ENCODE measurements at places on chromosomes 4 and X.

DNA sequence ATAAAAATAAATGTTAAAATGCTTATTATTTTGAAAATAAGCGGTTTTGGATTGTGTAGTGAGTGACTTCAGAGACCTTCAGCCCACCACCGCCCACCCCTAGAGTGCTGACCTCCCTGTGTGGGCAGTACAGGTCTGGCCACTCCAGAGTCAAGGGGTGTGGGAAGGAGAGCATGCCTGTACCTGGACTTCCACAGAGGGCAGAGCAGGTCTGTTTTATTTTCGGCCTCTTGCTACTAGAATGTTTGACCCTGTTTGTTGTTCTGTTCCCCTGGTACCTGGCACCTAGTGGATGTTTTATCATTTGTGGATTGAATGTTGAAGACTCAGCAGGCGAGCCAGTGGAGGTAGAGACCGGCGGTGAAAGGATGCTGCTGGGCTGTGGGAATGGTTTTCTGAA is 14.3 kb downstream of the PIGG start:
- DNase-seq, result no peak

- no peak for DNase-seq
Observed at GRCh38 chr4:94870146-94870545, 112.4 kb downstream of the BMPR1B start.

GRCh38 chrX:110417128-110417527 is 58.5 kb downstream of the RTL9 start:
- DNase-seq, result no peak

DNA sequence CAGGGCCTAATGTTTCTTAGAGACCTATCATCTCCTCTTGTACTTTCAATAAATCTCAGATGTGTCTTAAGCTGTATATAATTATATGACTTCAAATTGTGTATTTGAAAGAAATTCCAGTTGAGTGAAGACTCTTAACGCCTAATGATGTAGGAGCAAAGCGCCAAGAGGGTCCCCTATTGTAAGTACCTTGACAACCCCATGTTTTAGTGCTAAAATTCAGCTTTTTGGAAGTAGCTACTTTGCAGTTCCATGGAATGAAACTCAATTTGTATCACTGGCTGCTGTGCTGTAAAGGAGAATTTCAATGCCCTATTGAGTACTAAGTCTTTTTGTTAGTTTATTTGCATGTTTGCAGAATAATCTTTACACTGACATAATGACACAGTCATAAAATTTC is 1826.6 kb upstream of the AGA start:
- no peak for DNase-seq

GRCh38 chrX:13162772-13163410 is 118.5 kb upstream of the FAM9C start:
- DNase-seq, result no peak

DNA sequence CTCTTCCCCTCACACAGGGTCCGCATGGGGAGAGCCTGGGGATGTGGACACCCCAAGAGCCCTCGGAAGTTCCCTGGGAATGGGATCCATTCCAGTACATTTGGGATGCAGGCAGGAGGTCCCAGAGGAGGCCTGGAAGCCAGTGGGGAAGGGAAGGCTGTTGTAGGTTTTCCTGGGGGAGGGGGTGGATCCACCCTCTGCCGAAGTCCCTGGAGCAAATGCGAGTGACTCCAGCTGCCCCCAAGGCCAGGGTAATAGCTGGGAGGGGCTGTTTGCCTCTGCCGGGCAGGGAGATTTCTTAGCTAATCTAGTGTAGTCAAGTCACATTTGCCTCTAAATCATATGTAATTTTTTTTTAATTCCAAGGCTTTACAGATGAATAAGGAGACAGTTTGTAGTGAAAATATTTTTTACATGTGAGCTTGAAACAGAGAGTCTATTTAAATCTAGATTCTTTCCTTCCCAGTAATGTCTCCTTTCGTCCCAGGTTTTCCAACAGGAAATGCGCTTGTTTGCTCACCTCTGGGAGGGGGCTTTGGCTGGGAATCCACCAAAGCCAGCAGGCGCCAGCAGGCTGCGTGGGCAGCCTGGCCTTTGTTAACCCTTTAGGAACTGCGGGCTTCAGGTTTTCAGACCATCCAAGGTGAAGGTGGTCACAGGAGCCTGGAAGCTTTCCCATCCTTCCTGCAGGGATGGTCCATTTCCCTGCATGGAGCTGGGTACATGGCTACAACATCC is 26.8 kb downstream of the SH3TC1 start:
- no peak for DNase-seq

DNA sequence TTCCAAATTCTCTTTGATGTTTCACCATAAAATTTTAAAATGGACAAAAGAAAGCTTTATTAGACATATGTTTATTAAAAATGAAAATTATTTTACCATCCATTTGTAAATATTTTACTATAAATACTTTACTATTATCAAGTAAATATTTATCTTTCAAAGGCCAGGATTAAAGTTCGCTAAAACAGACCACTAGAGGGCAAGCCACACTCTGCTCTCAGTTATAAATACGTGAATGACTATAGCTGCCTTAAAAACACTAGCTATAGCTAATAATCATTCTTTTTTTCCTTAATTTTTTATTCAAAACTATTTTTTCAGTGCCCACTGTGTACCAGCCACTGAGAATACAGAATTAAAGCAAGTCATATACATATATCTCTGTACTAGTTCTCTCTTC is 38.6 kb downstream of the UNC5C start:
- no peak for DNase-seq

GRCh38 chr4:94489098-94489497 is 37.4 kb downstream of the PDLIM5 start:
- no peak for DNase-seq

DNA sequence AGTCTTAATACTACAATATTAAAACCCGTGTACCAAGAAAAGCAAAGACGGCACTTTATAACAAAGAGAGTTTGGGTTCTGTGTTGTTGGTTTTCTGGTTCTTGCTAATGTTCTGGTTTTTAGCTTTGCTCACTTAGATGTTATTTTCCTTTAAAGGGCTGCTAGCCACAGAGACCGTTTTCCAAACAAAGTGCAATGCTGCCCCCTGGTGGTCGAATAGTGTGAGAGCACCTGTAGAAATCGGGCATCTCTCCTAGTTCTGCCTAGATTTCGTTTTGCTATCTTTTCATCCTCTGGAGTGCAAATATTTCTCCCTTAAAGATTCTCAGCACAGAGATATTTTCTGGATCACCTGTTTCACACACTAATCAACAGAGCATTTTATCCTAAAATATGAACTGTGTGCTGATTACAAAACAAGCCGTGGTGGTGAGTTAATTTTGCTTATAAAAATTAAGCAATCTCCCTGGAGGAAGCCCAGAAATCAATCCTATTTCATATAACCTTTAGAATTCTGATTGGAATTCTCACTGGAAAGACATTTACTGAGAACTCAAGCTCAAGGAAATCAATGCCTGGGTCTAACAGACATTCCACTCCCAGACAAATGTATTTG is 334.5 kb upstream of the NOCT start:
- peak; percentile 68 for DNase-seq

DNA sequence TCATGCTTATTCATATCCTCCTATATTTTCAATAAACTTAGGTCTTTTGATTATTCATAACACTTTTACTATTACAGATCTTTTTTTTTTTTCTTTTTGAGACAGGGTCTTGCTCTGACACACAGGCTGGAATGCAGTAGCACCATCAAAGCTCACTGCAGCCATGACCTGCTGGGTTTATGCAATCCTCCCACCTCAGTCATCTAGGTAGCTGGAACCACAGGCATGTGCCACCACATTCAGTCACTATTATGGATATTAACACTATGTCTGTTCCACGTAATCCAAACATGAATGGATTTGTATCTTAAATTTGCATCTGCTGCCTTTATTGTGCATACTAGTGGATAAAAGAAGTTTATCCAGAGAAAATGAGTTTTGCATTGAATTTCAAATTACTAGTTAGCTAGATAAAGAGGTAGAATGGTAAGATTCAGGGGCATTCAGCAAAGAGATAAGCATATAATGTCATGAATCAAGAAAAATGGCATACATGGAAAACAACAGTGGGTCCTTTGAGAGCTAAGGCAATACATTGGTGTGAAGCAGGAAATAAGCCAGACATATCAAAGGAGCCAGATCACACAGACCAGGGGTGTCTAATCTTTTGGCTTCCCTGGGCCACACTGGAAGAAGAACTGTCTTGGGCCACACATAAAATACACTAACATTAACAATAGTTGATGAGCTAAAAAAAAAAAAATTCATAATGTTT is 13.9 kb downstream of the ANAPC10 start:
- DNase-seq, result no peak

- no peak for DNase-seq
Observed at GRCh38 chrX:3160756-3161155, 119.5 kb downstream of the ARSF start.

DNA sequence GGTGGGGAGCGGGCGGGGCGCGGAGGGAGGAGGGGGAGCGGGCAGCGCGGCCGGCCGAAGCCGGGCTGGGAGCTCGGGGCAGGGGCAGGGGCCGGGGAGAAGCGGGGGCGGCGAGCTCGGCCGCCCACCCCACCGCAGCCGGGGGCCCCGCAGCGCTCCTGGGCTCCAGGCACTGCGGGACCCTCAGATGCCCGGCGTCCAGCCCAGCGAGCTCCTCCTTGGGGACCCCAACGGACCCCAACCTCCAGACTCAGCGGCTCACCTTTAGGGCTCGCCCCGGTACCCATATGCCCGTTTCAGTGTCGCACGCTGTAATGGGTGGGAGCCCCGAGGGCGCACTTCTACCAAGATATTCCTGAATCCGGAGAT is 357 bp upstream of the ADGRG2 start:
- DNase-seq, result no peak

DNA sequence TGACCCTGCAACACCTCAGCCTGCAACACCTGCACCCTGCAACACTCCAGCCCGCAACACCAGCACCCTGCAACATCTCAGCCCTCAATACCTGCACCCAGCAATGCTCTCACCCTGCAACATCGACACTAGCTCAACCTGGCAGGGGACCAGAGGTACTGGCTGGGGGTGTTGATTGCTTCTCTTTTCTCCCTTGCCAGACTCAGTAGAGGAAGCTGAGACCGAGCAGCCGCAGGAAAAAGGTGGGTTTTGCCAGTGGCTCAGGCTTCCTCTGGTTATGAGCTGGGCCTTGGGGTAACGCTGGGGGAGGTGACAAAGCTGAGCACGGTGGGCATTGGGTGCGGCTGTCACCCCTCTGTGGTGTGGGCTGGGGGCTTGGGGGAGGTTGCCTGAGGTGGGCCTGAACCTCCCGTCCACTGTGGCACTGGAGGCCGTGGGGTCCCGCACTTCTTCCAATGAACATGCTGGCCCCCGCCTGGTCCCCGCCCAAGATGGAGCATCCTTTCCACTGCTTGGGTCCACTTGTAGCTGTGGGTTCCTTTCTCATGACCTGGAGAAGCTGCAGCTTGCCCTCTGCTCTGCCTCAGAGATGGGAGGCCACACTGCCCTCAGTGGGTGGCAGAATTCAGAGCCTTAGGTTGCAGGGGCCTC is 26.0 kb downstream of the SH3TC1 start:
- no peak for DNase-seq

DNA sequence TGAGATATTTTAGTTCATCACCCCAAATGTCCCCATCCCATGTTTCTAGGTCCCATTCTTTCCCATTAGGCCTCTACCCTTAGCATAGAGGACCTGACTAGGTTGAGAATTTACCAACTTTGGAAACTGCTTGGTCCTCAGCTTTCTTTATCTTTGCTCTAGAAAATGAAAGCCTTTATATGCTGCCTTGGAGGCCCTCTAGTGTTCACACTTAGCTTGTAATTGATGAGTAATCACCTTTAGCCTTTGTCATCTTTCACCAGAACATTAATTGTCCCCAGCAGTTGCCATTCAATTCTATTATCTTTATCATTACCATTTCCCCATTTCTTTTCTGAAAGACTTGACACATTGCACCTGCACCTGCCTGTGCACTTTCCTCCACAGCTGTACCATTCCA is 589.2 kb upstream of the NR3C2 start:
- DNase-seq, result no peak

- DNase-seq, result no peak
Observed at GRCh38 chr4:61239250-61239649, 39.1 kb downstream of the ADGRL3 start.

DNA sequence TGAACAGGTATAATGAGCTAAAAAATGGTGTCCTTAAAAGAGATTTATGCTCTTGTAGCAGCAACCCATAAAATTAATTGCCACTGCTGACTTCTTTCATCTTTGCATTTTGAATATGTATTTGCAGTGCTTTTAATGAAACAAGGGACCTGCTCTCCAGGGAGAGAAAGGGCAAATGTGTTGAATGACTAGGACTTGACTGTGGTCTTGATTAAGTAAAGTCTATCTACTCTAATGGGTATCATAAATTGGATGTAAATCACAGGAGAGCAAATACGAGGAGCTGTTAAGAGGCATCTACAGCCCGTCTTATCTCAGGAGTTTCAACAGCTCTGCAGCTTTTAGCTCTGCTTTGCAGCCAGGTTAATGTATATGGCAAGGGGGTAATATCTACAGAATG is 216.4 kb downstream of the PALLD start:
- no peak for DNase-seq

GRCh38 chr4:158159054-158159717 is 13.6 kb downstream of the GASK1B start:
- DNase-seq, result no peak

DNA sequence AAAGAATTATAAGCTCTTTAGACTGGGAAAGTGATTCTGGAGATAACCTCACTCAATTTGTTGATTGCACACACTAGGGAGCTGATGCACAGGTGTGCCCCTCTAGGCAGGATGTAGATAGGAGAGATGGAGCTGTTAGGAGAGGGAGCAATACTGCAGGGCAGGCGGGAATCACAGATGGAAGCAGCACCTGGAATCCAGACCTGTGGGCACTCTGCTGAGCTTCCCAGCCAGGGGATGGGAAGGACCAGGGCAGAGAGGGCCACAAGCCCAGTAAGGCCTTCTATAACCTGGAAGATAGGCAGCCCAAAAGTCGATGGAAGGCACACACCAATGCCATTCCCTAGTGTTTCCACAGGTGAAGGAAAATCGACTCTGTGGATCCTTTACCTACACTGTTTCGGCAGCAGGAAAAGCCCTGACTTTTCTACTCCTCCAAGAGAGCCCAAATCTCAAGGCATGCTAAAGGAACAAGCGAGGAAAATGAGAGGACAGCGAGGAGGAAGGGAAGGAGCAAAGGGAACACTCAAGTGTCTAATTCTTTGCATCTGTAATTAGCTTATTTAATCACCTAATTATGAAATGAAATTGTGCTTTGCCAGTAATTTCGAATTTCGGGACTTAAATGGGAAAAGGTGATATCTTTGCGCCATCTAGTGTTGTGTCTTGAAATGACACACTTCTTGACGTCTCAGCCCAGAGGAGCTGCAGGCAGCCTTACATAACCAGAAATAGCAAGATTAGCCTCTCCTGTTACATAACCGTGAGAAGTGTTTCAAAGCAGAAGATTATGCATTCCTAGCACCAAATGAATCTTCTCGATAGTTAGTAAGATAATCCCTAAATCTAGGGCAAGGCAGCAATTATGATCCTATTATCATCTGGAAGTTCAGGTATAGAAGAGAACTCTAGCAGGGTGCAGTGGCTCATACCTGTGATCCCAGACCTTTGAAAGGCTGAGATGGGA is 31.0 kb upstream of the TLR3 start:
- peak; percentile 23 for DNase-seq

- DNase-seq, result no peak
Observed at GRCh38 chrX:149453030-149453429, 52.1 kb downstream of the IDS start.

- peak; percentile 5 for DNase-seq
Observed at GRCh38 chrX:1246816-1247215, 21.8 kb upstream of the CSF2RA start.
